CD4-positive, alpha-beta T cell treated with Interleukin-21 for 1 hour (primary cell): ENCODE measurements at places on chromosomes 1 and 21.

DNA sequence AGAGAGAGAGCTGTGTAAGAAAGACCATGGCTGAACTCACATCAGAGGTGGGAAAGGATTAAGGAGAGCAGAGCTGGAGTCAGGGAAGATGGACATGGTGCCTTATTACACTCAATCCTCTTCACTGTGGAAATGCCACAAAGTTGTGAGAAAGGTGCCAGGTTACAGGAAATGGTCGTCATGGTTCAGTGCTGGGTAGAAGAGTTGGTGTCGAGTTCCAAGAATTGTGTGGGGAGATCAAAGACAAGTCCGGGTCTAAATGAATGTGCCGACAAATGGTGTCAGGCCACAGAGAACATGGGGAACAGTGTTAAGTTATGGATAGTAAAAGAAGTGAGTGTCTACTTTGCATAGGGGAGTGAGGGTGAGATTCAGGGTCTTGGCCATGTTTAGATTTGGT lies 40.9 kb downstream of the LAMC2 start:
- DNase-seq = no peak

DNA sequence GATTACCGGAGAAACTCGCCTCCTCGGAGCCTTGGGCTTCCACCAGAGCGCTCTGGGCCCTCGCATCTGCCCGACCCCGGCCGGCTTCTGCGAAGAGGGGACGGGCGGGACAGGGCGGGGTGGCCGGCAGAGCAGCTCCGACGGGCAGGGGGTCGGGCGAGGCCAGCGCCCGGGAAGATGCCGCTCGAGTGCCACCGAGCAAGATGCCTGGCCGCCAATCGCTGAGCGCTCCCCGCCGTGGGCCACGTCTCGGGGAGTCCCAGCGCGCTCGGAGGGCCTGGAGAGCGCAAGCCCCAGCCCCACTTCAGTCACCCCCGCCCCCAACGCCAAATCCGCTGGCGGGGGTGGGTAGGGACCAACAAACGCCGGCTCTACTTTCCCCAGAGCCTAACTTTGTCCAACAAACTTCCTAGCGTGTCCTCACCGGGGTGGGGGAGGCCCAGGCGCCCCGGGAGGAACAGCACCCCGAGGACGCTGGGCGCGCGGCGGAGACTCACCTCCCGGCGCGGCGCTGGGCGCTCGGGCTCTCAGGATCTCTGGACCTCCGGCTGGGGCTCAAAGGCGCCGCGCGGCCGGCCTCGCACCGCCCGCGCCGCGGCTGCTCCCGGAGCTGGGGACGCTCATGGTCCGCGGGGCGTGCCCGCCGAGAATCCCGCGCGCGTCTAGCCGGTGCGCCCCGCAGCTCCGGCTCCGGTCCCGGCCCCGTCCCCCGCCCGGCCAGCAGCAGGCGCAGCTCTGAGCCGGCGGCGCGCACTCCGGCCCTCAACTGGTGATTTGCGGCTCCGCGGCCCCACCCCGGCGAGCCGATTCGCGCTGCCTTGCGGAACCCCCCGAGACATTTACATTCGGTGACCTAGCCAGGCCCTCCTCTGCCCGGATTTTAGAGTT lies at the start of gene BCAR3:
BCAR3 (minus strand) TSS at position 737 of the 888 bp plus-strand sequence. CDS start 6,907 bp downstream, outside the sequence.
- DNase-seq = no peak

DNA sequence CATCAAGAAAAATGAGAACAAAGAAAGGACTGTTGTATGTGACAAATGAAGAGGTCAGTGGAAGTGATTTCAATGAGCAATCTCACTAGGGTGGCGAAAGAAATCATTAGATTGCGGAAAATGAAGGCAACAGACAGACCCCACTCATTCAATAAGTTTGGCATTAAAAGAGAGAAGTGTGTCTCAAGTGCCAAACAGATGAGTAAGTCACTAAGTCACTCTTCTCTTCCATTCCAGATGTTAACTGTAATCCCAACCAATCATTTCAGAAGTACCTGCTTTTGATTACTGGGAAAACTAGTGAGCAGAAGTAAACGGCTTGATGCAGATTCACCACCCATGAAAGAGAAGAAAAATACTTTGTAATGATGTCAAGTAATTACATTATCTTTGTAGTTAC lies 144.3 kb upstream of the PRMT6 start:
- DNase-seq = no peak

DNA sequence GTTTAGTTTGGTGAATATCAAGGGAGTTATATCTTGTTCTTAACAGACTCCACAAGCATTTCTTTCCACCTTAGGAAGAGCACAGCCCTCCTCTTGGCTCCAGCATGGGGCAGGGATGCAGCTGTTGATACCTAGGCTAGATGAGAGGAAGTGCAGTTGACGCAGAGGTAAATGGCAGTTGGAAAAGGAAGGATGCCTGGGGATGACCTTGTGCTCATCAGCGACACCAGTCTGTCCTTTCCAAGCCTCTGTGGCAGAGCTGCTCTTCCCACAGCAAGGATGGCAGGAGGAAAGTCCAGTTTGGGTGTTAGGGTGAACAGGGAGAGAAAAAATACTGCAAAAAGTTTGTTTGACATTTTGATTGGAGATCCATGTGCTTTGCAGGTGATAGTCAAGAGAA lies 6.2 kb downstream of the PROX1 start:
- no peak for DNase-seq

DNA sequence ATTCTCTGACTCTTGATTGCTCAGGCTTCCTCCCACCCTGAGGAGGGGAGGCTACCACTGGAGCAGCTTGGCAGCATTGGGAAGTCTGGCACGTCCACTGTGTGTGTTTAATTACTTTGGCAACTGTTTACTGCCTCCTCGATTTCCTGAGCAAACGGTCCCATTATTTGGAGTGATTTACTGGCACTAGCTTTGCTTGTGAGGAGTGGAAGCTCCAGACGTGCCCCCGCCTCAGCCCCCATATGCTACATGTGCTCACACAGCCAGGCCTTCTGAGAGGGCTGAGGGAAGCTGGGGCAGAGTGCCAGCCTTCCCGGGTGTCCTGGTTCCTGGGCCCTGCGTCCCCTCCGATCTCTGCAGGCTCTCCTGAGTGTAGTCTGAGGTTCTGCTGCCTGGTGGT lies 306.2 kb downstream of the PTPRU start:
- DNase-seq = no peak

GRCh38 chr1:97680470-97680869 lies 240.4 kb downstream of the DPYD start:
- DNase-seq = no peak

DNA sequence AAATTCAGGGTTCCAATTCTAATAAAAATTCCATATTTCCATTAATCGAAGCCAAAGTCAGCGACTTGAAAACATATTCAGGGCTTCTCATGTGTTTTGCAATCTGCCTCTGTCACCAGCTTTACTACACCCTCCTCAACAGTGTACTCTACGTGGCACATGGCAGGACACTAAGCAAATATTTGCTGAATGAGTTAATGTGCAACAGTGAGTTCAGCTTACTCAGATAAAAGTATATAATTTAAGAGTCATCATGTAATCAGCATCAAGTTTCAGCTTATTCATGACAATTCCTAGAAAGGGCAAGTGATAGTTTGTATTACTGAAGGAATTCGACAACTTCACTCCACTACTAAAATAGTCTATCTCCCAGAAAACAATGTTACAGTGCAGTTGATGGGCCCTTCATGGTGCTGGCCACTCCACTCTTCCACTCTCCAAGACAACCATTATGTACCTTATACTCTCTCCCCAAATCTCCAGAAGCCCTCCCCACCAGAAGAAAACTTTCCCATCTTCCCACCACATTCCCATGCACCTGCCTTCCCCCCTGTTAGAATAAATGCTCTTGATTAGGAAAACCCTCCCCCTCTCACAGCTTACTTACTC lies 97.3 kb downstream of the TTLL7 start:
- DNase-seq = no peak

- no peak for DNase-seq
These were observed 79.6 kb downstream of the SASS6 start for GRCh38 chr1:100053119-100053518.

- DNase-seq = no peak
These were observed 6.5 kb downstream of the CACHD1 start for GRCh38 chr1:64476251-64476952.

DNA sequence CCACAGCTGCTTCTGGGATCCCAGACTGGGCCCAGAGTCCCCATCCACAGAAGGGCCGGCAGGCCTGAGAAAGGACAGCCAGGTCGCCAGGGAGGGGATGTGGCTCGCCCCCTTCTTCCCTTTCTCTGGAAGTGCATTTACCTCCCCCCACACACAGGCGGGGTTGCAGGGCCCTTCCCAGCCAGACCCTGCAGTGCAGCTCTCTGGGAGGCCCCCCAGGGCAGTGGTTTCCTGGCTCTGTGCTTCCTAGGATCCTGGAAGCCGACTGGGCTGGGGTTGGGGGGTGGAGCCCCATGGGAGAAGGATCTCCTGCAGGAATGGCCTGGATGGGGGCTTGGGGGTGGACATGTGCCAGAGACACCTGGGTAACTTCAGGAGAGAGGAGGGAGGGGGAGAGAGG lies 4.2 kb upstream of the COL6A1 start:
- DNase-seq = no peak

DNA sequence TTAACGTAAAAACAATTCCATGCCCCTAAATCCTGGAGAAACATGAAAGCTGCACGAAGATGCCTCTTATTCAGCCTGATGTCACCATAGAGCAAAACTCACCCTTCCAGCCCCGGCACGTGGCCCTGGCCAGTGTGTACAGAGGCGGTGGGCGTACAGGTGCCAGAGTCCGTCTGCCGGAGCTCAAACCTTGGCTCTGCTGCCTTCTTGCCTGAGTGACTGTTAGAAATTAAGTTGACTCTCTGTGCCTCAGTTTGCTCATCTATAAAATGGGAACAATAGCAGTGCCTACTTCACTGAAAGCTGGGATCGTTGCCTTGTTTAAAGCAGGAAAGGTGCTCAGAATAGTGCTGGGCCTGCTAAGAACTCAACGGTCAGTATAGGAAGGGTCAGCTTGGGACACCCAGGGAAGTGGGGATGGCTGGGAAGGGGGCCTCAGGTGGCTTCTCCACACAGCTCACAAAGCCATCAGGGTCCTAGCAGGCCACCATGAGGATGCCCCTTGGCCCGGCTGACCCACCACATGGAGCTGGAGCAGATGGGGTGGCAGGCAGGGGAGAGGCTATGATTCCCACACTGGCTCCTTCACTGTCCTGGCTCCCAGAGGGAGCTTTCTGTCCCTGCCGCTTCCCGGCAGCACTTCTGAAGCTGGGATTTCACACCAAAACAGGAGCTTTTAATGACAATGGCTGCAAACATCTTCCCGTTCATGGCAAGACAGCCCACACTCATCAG lies 237.2 kb downstream of the NPHP4 start:
- DNase-seq = no peak

- DNase-seq = no peak
These were observed 69.4 kb upstream of the SOX13 start for GRCh38 chr1:204003536-204003935.

GRCh38 chr1:195740862-195741261 lies 867.4 kb downstream of the KCNT2 start:
- no peak for DNase-seq

- DNase-seq = no peak
These were observed 20.1 kb downstream of the SH2D2A start for GRCh38 chr1:156796340-156797097.

DNA sequence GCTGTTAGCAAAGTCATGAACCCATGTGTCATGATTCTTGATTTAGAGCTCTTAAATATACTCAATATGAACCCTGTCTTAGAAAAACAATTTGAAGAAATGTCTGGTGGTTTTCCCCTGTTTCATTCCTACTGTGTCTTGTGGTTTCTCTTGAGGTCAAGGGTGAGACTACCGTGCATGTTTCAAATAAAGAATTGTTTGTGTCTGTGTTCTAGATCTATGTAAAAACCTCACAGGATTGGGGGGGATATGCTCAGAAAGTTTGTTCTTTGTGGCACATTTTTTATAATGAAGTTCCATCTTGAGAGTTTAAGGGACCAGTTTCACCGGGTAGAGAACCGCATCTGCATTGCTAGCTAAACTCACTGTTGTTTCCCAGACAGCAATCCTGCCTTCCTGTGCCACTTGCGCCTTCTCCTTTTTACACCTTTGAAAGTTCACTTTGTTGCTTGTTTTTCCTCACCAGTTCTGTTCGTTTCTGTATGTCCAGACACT lies 30.9 kb upstream of the CACYBP start:
- DNase-seq = peak; percentile 82

DNA sequence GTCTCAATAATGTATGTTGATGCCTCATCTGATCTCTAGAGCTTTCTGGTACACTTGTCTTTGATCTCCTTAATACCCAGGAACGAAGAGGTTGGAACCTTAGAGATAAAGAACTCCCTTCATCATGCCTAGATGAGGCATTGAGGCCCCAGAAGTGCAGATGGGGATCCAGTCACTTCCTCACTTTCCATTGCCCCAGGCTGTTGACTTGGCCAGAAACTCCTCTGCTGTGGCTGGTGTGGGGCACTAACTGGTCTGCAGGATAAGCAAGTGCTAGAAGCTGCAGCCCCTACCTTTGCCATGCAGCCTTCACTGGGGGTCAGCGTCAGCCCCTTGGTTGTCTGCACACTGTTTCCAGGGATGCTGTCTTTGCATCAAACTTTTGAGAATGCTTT lies 49.9 kb downstream of the STUM start:
- DNase-seq = no peak

DNA sequence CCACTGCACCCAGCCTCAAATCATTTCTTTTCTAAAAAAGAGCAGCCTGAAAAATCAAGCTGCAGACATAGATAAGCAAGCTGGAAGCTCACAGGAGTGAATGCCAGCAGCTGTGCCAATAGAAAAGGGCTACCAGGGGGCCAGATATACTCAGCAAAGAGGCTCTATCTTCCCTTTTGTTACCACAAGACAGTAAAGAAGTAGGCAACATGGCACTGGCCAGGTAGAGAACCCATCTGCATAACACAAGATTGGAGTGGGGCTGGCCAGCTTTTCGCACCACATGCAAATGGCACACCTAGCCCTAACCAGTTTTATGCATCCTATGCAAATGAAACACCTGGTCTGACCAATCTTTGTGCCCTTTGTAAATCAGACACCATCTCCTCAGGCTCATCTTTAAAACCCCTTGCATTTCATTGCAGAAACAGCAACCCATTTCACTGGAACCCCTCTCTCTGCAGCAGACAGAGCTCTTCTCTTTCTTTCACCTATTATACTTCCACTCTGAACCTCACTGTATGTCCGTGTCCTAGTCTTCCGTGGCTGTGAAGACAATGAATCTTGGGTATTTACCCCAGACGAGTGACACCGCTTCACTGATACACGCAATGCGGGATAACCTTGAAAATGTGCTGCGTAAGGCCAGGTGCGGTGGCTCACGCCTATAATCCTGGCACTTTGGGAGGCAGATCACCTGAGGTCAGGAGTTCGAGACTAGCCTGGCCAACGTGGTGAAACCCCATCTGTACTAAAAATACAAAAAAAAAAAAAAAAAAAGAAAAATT lies 15.1 kb downstream of the CASP9 start:
- DNase-seq = no peak

DNA sequence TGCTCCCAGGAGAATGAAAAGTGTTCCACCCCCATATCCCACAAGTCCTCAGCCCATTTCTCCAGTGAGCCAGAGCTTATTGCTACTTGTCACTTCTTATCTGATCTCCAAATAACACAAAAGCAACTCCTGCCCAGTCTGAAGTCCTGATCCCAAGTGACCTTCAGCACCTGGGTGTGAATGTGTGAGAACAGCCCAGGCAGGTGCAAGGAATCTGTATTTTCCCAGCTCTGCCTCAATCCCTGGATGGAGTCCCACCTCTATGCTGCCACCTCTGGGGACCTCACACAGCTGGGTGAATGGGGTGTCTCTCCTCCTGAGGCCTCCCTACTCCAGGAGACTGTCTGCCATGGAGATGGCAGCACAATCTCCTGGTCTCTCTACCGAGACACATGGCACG lies 402.4 kb upstream of the PROX1 start:
- no peak for DNase-seq

- no peak for DNase-seq
These were observed 52.7 kb upstream of the EIF4G3 start for GRCh38 chr1:21229246-21230000.
